ENCODE measurements at places on chromosomes 6 and 20.
A peak's percentile ranks its signal among the peaks of the same experiment; 100 is the strongest.

- no peak for DNase-seq
Observed at GRCh38 chr6:2514965-2515543, 235.7 kb downstream of the MYLK4 start.

DNA sequence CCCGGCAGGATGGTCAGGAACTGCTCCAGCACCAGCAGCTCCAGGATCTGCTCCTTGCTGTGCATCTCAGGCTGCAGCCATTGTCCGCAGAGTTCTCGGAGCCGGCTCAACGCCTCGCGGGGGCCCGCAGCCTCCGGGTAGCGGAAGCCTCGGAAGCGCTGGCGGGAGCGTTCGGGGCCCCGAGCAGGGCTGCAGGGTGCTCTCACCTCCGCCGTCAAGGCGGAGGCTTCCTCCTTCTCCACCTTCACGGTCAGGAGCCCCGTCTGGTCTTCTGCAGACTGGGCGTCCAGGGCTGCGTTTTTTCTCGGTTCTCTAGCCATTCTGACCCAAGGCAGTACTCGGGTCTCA, 434 bp downstream of the ZKSCAN4 start:
- DNase-seq = no peak

DNA sequence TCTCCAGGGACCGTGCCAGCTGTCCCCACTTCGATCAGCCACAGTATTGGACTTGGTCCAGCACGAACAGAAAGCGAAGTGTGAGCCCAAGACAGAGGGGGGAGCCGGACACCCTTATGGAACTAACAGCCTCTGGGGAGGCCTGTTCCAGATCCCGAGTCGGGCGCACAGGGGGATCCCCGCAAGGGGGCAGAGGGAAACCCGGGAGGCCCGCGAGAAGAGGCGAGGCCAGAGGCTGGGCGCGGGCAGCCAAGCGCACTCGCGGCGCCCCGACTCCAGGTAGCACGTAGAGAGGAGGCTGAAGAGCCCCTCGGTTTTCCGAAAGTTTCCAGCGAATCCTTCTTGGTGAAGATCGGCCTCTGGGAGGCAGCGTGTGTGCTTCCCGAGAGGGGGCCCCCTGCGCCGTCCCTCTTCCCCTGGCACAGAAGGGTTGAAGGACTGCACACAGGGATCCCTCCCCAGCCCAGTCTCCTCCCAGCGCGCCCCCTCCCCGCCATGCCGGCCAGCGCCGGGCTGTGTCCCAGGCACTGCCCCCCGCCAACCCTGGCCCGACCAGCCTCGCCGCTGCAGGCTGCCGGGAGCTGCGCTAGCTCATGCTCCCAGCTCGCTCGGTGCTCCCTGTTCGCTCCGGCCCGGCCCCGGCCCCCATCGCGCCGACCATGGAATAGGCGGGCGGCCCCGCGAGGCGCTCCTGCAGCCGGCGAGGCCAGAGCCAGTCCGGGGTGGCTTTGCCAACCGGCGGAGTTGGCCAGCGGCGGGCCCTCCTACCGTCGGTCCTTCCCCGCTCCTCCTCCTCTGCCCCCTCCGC, 577 bp upstream of the SLC24A3 start:
- DNase-seq = peak; percentile 67

GRCh38 chr6:52325695-52326471, 36.1 kb upstream of the PAQR8 start:
- no peak for DNase-seq

DNA sequence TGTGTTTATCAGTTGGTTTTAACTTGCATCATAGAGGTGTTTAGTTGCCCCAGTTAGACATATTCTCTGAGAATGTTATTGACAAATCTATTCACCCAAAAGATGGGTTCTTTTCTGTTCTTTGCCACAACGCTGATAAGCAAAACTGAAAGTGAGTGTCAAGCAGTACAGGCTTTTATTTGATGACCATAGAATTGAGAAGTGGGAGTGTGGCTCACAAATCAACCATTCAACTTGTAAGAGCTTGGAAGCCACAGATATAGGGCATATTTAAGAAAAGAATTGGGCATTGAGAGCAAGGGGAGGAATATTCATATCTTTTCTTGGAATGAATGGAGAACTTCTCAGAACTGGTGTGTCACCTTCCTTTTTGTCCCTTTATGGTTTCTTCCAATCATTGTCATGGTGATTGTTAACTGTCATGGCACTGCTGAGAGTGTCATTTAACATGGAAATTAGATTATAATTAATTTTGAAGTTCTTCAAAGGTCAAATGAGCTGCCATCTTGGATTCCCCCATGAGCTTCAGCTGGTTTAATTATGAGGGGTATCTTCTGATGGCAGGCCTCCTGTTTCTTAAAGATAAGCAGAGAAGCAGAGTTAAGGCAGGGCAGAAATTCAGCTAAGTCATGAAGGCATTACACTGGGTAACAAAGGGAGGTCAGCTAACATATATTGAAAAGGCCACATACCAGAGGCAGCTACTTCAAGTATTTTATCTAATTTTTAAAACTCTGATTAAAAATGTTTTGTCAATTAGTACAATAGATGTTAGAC, 254.0 kb upstream of the HTR1E start:
- DNase-seq = no peak

DNA sequence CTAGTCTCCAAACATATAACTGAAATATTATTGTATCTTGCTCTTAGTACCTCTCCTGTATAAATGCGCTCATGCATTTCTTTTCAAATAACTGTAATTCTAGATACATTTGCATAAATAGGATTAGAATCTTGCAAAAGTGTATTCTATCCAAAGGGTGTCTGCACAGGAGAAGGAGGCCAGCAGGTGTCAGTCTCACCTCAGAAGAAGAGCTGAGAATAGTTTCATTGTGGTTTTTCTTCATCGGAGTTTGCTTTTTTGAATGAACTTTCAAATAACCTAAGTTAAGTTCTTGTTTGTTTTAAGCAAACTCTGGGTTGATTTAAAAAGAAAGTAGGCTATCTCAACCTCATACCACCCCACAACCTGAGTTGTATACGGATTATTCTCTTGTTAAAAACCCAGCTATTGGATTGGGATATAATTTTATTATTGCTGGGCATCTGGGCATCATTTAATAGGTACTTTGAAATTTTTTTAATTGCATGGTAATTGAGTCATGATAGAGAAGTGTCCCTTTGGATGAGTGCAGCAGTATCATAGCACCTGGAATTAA, 125.0 kb upstream of the MLIP start:
- DNase-seq = peak; percentile 33

GRCh38 chr6:109816452-109817374, 125.6 kb downstream of the FIG4 start:
- peak; percentile 89 for DNase-seq

GRCh38 chr20:62198496-62198895, 15.7 kb downstream of the MTG2 start:
- no peak for DNase-seq

DNA sequence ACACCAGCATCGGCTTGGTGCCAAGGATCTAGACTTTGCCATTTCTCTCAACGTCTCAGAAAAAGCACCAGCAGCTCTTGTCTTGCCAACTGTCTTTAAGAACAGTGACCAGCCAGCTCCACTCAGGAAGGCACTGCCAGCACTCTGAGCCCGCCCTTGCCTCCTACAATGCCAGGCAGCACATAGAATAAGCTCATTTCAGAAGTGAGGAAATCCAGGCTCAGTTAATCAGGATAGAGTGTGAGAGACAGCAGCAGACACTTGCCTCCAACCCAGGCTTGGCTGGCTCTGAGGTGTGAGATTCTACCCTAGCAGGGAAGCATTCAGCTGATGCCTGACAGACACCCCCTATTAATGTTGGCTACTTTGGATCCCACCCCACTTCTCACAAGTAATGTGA, 4.3 kb upstream of the SYNDIG1 start:
- no peak for DNase-seq

GRCh38 chr6:146211646-146212045, 182.8 kb downstream of the GRM1 start:
- DNase-seq = no peak

GRCh38 chr20:50417023-50417329, 93.2 kb upstream of the PTPN1 start:
- DNase-seq = no peak

- DNase-seq = no peak
Observed at GRCh38 chr6:134642279-134642678, 307.6 kb downstream of the ALDH8A1 start.

DNA sequence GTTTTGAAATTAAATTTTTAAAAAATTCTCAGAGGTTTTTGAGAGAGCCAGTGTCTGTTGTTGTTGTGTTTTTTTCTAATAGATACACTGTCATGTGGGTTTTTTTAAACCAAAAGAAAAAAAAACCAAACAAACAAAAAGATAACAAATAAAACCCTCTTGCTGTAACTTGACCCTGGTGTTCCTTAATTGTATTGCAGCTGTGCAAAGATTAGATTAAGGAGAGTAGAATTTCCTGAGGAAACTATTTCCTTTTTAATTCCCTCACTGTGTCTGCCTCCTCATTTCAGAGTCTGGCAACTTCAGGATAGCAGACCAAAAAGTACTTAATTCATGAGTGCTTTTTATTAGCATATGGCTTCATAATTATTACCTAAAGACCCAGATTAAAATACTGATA, 281.9 kb downstream of the EPM2A start:
- no peak for DNase-seq

DNA sequence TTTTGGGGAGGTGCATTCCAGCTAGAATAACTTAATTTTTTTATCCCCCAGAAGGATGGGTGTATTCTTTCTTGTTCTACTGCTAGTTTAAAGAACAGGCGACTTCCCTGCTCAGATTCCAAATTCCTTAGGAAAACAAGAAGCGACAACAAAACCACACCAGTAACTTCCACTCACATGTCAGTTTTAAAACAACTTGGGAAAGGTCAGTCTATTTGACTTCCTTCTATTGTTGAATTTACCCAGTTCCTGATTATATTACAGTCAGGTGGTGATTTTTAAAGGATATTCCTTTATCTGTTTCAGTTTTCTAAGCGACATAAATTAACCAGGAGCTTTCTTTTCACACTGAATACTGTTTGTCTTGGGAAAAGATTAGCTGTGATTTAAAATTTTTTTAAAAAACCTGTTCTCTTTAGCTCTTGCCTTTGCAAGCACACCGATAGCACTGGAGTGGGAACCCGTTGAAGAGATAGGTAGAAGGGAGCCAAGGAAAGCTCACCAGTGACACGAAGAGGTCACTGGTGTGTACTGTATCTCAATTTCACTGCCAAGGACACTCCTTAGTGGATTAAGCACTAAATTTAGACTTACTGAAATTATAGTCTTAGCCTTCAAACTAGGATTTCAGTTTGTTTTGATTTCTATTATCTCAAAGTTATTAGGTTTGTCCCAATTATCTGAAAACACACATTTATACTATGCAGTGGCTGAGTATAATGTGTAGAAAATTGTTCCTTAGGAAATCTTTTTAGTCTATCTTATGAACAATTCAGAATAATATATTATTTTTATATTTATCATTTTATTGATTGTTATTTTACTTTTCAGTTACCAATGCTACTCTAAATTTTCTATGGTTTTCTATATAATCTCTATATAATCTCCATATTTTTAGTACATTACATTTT, 22.3 kb downstream of the MARCKS start:
- peak; percentile 85 for DNase-seq

GRCh38 chr6:157229713-157230112, 93.6 kb downstream of the TMEM242 start:
- DNase-seq = peak; percentile 98

DNA sequence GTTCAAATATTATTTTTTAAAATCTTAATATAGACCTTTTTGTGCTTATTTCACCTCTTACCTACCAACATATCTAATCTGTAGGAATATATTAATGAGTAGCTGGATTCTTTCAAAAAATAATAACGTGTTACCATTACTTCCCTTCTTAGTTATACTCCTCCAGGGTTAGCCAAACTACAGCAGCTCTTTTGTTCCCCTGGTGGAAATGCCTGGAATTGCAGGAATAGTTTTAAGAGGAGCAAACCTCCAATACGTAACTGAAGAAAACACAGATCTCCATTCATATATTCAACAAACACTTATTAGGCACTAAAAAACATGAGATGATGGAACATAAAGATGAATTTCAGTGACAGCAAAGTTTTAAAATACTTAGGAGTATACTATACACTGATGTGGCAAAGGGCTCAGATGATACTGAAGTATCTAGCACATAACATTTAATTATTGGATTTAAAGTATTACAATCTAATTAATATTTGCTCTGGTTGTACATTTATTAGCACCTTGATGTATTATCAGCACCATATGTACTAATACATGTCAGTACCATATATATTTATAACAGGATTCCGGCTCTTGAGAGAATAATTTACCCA, 78.3 kb downstream of the TBX18 start:
- DNase-seq = no peak
